ENCODE measurements at places on chromosomes 11 and 22. TPM values are rescaled to one million over a fixed set of nuclear protein-coding genes. Genes with fewer than 3 reads are reported as not detected.

DNA sequence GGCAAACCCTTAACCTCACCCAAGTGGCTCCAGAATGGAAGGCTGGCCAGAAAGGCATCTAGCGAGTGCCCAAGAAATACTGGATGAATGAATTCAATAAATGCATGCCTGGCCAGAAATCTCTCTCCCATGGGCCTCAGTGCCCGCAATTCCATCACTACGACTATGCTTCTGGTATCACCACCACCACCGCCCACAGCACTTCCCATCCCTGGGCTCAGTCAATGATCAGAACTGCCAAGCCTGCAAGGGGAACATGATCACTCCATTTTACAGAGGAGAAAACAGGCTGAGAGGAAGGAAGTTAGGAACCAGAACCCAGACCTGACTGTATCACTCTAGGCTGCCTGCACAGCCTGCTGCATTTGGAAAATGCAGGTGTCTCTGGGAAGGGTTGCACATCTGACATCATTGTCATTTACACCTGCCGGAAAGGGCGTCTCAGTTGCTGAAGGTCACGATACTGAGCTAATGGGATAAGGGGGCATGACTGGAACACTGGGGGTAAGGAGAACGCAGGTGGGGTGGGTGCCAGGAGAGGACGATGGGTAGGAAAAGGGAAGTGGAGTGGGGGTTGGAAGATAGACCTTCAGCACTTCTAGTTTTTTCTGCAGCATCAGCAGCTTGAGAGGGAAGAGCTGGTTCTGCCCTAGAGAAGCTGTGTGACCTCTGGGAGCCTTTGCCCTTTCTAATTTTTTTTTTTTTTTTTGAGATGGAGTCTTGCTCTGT lies 3.2 kb downstream of the GPR152 start:
- DNase-seq = no peak

GRCh38 chr11:59647245-59647980 lies 21.4 kb downstream of the PATL1 start:
- DNase-seq = no peak

DNA sequence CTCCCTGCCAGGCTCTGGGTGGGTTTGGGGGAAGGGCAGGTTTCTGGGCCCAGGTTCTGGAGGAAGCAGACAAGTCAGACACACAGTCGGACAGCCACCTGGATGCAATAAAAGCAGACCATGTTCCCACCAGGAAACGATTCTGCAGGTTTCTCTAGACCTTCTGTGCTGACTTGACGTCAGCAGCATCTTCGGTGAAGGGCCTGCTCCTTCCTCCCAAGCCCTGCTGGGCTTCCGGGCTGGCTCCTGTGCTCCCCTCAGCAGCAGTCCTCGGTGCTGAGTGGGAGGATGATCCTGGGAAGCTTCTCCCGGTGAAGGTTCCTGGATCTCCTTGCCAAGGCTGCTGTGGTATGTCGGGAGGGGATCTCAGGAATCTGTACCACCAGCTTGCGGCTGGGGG lies 240.0 kb downstream of the GRIK4 start:
- no peak for DNase-seq

GRCh38 chr11:72926076-72926475 lies 111.9 kb downstream of the ATG16L2 start:
- DNase-seq = no peak

DNA sequence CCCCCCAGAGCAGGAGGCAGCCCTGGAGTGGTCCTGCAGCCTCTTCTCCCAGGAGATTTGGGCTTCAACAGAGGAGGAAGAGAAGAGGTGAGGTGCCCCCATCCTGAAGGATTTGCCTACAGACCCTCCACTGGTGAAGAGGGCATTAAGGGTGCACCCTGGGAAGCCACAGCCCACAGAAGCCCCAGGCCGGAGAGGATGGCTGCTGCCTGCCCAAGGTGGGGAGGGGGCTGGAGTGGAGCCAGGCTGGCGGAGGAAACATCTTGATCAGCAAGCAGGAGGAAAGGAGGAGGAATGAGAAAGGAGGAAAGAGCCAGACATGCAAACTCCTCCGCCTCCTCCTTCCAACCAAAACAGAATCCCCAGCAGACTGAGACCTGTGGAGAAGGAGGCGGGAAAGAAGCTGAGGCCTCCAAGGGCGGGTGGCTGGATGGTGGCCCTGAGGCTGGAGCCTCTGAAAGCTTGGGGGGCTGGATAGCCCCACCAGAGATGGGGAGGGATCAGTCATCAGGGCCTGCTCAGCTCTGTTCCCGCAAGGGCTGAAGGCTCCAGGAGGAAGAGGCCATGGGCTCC lies 31.3 kb downstream of the ARRB1 start:
- no peak for DNase-seq

DNA sequence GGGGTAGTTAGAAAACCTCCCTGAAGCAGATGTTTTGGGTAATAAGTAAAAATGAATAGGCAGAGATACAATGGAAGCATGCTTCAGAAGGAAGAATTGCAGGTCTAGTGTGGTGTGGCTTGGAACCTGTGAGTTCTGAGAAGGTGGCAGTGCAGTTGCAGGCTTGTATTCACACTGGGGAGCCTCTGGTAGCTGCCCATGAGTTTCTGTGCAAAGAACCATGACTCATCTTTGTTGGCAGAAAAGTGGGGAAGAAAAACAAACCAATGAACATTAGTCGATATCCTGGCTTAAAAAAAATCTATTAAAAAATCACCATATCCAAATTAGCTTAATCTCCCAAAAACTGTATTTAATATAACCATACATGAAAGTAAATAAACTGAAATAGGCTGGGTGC lies 232.6 kb downstream of the FAT3 start:
- no peak for DNase-seq

DNA sequence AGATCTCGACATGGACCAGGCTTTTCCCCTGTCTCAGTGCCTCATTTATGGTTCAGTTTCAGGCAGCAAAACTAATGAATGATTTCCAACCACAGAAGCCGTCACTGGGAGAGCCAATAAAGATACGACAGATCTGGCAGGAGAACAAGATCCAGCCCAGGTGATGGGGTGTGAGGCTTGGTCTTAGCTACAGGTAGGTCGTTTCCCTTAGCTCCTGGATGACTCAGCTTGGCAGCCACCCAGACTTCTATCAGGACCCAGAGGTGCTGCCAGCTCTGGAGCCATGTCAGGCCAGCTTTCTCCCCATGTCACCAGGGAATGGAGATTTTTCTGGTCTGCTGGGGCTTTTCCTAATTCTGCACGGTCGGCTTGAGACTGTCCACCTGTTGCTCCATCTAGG lies 36.3 kb upstream of the APOBEC3A start:
- DNase-seq = no peak

DNA sequence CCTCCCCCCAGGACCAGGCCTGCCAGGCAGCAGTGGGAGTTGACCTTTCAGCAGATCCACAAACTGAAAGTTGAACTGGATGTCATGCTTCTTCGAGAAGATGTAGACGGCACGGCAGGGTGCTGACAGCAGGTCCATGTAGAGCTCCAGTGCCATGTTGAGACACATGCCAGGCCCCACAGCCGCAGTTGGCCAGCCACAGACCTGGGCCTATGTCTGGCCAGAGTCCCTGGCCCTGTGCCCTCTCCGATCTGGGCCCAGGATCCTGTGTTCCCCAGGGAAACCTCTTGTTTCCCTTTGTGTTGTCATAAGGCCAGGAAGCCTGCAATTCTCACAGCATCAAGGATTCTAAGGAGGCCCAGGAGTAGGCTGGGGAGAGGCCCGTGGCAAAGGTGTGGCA lies at the start of gene GSTT4:
Gene GSTT4 (minus strand): TSS at position 253 of the 400 bp plus-strand sequence. CDS start 97 bp downstream, at position 156.
- no peak for DNase-seq

- DNase-seq = no peak
Measured at GRCh38 chr22:31575190-31575589, 78.9 kb downstream of the SFI1 start.

DNA sequence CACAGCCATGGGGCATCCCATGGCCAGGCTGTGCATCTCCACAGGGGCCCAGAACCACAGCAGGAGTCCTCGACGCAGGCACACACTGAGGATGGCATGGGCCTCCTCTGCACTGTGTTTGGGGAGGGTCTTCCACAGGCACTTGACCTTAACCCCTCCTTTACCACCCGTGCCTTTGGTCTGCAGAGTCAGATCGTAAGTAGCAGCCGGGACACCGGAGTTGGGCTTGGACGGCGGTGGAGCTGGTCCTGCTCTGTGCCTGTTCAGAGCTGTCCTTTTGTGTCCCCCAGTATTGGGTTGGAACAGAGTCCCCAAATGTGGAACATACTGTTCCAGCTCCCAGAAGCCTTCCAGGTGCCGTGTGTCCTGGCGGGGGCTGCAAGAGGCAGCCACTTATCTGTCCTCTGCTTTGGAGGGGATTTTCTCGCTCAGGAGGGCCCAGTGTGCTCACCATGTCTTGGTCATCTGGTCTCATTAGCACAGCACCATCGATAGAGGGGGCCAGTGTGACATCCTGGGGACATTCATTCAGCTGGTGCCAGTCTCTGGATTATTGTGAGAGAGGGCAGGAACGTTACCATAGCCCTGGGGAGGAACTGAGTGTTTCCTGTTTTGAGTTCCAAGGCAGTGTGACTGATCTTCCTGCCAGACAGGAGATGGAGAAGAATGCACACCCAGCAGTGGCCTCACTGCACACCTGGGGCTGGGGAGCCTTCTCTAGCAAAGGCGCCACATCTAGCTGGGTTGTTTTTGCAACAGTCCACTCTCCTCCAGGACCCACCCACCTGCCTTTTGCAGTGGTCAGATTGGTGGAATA lies 12.4 kb downstream of the CRELD2 start:
- DNase-seq = no peak

DNA sequence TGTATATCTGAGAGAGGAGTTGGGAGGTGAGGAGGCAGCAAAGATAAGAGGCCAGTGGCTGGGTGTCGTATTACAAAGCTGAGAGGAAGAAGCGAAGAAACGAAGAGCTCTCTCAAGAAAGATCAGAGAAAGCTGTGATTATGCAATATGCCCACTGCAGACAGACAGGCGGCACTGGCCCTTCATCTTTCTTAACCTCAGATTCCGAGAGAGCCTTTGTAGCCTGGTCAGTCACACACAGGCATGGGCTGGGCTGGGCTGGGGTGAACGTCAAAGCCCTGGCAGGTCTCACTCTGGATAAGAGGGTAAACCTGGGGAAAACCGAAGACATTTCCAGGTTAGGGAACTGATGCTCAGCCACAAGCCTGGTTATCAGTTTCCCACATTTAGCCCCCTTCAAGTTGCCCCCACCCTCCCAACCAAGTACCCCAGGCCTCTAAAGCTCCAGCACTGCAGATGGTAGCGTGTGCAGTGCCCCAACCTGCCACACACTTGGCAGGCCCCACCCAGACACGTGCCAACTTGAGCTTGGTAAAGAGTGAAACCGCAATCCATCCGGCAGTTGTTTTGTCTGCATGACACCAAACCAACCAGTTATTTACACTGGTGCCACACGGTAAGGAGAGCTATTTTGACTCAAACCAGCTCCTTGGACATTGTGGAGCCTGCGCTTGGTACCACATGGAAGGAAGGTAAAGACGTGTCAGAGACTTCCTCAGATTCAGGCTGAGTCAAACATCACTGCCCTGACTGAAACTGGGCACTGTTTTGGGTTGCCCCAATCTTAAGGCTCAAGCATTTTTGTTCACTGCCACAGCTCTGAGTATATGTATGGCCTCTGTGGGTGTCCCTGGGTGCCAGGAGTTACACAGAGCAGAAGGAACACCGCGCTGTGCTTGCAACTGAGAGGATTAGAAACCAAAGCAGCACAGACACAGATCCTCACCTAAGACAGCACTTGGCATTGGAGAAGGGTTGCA lies 135.9 kb downstream of the FDX1 start:
- no peak for DNase-seq

DNA sequence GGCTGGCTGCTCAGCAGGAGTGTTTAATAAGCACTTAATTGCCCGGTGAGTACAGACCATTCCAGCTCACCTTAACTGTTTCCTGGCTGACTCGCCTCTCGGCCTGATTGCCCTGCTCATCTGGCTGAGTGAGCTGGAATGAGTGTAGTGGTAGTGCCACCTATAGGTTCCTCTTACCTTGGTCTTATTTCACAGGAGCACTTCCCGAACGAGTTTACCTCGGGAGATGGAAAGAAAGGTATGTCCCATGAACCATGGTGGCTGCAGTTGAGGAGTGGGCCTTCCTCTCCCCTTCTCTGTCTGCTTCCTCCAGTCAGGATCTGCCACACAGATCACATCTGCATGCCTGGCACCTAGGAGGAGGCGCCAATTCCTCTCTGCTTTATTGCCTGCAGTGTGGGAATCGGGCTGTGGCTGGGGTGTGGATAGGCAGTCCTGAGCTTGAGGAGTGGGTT lies 26.7 kb downstream of the UPB1 start:
- DNase-seq = no peak

DNA sequence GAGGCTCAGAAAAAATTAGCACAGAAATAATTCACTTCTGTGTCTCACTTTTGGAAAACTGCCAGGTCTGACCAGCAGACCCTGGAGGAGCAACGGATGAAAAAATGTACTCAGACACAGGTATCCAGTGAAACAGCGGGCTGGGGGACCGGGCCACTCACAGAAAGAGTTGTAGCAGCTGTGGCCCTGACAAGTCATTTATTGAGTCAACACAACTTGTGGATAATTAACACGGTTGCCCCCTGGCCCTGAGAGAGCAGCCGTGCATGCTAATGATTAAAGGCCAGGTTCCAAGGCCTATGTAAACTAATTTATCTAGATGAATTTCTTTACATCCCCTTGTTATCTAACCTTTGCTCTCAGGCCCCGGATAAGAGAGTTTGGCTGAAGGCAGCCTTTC lies 131.3 kb downstream of the AASDHPPT start:
- no peak for DNase-seq

DNA sequence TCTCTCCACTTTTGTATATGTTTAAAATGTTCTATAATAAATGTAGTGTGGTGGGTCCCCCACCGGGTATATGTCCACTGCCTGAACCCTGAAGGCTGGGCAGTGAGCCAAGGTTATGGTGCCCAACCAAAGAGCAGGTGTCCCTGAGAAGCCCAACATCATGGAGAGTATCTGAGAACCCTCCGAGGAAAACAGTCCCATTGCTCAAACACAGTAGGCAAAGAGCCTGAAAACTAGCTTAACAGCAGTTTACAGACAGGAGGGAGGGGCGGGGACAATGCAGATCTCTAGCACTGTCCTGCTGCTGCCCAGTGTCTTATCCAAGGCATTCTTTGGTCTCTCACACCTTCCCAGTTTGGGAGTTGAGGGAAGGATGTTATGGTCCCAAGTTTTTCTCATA lies 91.0 kb downstream of the TMPRSS5 start:
- DNase-seq = no peak

DNA sequence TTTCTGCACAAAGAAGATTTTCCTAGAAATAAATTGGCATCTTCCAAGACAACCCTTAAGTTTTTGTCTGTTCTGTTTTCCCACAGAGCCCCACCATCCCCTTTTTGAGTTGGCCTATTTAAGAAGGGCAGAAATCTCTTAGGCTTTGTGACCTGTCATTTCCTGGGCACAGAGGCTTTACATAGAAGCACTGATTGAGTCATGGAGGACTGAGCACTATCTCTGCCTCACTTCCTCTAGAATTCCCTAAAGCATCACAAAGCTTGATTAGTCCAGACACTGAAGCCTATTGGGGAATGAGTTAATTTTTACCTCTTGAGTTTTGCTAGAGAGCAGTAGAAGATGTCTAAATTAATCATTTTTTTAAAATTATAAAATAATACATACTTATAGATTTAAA lies 25.4 kb downstream of the TRIM44 start:
- DNase-seq = no peak

The MUC6 gene
- not detected for total RNA-seq

The INS gene
- total RNA-seq = not detected

The NRXN2 gene
- 3.2 TPM for total RNA-seq

The RAB36 gene
- 3.4 TPM for total RNA-seq

Measured in spleen (tissue), 13 donors.